ENCODE measurements at places on chromosomes 7 and 10.

DNA sequence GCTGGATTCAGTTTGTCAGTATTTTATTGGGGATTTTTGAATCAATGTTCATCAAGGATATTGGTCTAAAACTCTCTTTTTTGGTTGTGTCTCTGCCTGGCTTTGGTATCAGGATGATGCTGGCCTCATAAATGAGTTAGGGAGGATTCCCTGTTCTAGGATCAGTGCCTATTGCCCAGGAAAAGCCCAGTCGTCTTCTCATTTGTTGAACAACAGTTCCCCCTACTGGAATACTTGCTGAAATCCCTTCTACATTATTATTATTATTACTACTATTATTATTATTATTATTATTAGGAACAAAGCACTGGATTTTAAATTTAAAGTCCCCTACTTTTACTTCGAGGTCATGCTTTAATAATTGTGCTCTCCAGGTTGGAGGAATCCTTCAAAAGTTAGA, 528.9 kb downstream of the MAGI2 start:
- DNase-seq, result peak; percentile 44

GRCh38 chr7:41996381-41997035, 240.5 kb downstream of the GLI3 start:
- no peak for DNase-seq

- DNase-seq, result no peak
Measured at GRCh38 chr7:11804621-11805020, 27.4 kb downstream of the THSD7A start.

DNA sequence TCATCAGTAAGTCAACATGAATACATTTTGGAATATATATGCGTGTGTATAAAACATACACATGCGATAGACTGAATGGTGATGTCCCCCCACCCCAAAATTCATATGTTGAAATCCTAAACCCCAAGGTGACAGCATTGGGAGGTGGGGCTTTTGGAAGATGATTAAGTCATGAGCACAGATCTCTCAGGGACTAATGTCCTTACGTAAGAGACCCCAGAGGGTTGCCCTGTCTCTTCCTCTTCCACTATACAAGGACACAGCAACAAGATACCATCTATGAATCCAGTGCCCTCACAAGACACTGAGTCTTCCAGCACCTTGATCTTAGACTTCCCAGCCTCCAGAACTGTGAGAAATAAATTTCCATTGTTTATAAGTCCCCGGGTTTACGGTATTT, 22.5 kb downstream of the DRGX start:
- no peak for DNase-seq

DNA sequence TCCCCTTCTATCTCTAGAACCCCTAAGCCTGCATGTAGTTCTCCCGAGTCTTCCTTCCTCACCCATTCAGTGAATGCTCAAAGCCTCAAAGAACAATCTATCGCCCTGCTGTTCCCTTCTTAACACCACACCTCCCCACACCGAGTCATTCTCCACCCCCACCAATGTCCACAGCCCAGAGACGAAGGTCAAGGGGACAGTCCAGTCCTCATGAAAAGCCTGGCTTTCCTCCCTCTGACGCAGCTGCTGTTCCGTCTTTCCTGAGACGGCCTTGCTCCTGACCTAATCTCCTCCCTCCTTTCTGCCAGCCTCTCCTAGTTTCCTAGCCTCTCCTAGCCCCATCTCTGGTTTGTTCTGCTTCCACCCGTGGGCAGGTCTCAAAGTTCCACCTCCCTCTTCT, 9.2 kb downstream of the MOSPD3 start:
- no peak for DNase-seq

DNA sequence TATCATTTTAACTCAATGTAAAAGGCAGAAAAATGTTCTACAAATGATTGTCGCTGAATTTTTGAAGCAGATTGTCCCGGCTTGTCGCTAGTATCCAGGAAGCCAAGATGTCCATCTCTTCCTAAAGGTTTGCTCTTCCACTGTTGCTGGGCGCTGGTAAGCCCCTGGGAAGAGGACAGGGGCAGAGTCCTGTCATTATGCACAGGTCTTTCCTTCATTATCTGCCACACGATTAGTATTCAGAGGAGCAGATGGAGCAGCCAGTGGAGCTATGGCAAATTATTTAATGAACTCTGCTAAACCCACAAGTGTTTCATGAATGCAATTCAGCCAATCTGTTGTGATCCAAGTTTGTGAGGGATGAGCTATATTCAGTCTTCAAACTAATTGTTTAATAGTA, 499.1 kb upstream of the NRP1 start:
- no peak for DNase-seq

- DNase-seq, result peak; percentile 99
Measured at GRCh38 chr7:6306471-6306870, 34.0 kb upstream of the CYTH3 start.

- no peak for DNase-seq
Measured at GRCh38 chr7:131438969-131439368, 111.3 kb downstream of the MKLN1 start.

DNA sequence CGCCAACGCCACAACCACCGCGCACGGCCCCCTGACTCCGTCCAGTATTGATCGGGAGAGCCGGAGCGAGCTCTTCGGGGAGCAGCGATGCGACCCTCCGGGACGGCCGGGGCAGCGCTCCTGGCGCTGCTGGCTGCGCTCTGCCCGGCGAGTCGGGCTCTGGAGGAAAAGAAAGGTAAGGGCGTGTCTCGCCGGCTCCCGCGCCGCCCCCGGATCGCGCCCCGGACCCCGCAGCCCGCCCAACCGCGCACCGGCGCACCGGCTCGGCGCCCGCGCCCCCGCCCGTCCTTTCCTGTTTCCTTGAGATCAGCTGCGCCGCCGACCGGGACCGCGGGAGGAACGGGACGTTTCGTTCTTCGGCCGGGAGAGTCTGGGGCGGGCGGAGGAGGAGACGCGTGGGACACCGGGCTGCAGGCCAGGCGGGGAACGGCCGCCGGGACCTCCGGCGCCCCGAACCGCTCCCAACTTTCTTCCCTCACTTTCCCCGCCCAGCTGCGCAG, 424 bp downstream of the EGFR start:
- DNase-seq, result peak; percentile 56

GRCh38 chr7:50397971-50398324, 52.2 kb downstream of the FIGNL1 start:
- no peak for DNase-seq

DNA sequence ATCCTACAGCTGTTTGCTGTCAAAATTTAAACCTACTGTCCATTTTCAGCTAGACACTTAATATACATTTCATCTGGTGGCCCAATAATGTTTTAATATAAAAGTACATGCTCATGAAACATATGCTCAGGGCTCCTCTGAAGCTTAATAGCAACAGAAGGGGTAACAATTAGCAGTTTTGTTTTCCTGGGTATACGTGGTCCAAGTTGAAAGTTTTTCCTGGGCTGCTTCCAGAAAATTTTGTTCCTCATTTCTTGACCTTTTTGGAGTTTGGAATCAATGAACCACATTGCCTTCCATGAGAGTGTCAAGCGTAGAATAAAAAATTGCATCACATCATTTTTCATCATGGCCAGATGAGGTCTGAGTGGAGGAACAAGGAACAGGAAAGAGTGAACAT, 537.3 kb upstream of the MGMT start:
- no peak for DNase-seq

DNA sequence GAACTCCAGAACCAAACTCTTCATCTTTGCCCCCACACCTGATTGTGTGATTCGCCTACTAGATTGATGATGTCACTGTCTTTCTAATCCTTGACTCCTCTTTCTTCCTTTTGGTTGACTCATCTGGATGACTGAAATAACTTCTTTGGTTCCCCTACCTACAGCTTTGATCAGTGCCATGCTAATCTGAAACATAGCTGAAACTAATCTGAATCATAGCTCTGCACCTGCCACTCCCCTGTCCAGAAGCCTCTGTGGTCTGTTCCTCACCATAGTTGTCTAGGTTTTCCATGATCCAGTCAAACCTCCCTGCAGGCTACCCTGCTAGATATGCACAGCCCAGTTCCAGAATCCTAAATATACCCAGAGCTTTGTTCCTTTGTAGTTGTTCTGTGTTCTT, 51.9 kb downstream of the ZNF365 start:
- peak; percentile 37 for DNase-seq

DNA sequence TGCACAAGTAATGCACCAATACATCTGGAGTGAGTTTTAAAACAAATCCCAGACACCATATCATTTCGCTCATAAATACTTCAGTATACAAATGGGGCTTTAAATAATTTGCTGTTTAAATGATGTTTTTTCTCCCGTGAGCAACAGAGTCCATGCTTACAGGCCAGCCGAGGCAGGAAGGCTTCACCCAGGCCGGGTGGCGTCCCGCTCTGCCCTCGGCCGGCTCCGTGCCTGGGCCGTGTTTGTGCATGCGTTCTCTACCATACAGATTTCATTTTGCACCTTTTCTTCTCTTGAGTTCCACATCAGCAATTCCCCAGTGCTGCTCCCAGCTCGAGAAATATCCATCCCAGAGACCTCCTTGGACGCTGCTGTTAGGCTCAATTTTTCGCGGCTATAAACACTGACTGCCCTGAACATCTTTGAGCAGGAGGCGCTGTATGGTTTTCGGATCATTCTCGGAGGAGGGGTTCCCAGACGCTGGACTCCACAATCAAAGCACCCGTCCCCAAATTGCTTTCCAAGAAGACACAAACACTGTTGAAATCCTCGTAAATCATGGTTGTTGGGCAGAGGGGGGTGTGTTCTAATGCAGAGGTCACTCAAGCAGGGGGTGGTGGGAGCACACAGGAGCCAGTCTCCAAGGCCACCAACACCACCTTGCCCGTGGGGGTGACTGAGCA, 91.6 kb downstream of the MICALL2 start:
- no peak for DNase-seq

- DNase-seq, result peak; percentile 44
Measured at GRCh38 chr7:149355390-149356048, 93.5 kb downstream of the ZNF783 start.

DNA sequence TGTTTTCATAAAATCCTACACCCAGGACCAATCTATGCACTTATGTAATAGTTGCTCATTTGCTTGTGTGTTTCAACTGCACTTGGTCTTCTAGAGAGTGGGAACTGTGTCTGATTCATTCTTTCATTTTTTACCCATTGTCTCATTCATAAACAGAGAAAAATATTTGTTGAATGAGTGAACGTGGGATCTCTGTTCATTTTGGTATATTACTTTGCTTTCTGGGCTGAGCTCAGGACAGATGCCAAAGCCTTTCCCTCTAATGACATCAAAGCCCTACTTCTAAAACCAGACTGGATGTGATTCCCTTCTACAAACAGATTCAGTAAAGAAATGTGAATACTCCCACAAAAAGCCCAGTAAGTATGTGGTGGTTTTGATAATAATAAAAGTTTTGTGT, 145.2 kb downstream of the ST7 start:
- DNase-seq, result no peak

- DNase-seq, result no peak
Measured at GRCh38 chr10:60257767-60258428, 131.8 kb downstream of the ANK3 start.

DNA sequence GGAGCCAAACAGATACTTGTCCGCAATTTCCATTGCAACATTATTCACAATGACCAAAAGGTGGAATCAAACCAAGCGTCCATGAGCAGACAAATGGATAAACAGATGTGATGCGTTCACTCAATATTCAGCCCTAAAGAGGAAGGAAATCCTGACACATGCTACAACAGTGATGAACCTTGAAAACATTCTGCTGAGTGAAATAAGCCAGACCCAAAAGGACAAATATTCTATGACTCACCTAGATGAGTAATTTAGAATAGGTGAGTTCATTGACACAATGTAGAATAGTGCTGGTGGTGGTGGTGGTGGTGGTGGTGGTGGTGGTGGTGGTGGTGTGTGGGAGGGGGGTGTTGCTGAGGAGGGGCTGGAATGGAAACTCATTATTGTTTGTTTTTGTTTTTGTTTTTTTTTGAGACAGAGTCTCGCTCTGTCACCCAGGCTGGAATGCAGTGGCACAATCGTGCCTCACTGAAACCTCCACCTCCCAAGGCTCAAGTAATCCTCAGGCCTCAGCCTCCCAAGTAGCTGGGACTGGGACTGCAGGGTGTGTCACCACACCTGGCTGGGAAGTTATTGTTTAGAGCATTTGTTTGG, 28.6 kb downstream of the SMKR1 start:
- DNase-seq, result peak; percentile 88

DNA sequence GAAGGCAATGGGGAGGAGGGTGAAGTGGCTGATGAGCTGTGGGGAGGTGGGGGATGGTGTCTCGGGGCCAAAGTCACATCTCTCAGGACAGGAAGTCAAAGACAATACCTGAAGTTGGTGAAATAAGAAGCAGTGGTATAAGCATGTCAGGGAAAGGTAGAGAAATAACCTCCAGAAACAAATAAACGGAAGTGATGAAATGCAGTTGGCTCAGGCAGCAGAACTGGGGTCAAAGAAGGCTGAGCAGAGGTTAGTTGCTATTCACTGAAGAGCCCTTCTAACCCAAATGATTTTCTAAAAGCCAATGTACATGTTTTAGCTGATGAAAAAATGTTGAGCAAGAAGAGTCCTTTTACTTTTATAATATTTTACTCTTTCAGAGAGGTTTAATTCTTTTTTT, 78.6 kb upstream of the ADRB1 start:
- no peak for DNase-seq

DNA sequence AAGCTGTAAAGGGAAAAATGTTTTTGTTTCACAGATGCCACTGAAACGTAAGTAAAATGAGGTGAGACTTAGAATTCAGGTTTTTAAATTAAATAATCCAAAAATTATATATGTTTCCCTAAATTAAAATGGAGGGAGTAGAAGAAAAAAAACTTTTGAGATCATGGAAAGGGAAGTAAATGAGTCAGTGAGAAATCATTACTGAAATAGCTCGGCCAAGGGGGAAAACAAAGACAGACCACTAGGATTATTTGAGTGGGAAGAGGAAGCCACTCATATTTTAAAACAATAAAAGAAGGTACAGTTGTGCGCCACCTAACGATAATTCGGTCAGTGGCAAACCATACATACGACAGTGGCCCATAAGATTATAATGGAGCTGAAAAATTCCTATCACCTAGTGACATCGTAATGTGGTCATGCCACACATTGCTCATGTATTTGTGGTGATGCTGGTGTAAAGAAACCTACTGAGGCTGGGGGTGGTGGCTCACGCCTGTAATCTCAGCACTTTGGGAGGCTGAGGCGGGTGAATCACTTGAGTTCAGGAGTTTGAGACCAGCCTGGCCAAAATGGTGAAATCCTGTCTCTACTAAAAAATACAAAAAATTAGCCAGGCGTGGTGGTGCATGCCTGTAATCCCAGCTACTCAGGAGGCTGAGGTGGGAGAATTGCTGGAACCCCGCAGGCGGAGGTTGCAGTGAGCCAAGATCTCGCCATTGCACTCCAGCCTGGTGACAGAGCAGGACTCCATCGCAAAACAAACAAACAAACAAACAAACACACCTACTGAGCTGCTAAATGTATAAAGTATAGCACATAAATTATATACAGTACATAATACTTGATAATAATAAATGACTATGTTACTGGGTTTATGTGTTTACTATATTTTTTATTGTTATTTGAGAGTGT, 64.7 kb downstream of the MKX start:
- DNase-seq, result peak; percentile 4

- DNase-seq, result no peak
Measured at GRCh38 chr10:120503689-120504088, 46.7 kb downstream of the PLPP4 start.

GRCh38 chr7:47551668-47552440, 30.1 kb downstream of the TNS3 start:
- DNase-seq, result no peak
